ENCODE measurements at places on chromosomes 3 and 15. TPM values are rescaled to one million over a fixed set of nuclear protein-coding genes. Genes with fewer than 3 reads are reported as not detected.
A peak's percentile ranks its signal among the peaks of the same experiment; 100 is the strongest.

GRCh38 chr15:79310612-79310984, 314 bp upstream of the TMED3 start:
- H3K27ac ChIP-seq, result no peak overlapping the region
- peak overlapping the region; percentile 53 for H3K4me3 ChIP-seq
- no peaks in the 10 kb centered on the region for H3K27me3 ChIP-seq

DNA sequence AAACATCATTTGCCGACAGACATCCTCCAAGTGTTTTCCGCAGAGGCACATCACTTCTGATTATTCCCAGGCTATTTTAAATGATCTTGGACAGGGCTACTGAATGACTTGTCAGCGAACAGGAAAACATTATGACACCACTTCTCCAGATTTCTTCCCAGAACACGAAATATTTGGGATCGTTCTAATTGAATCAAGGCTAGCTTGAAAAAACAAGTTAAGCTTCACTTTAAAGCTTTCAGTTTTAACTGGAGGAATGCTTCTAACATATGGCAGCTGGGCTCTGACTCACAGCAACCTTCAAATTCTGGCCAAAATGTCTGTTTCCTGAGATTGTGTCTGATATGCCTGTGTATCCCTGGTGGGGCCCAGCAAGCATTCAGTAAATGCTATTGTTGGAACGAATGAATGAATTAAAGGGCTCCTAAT, 127.0 kb upstream of the ICE2 start:
- H3K27me3 ChIP-seq, result no peaks in the 10 kb centered on the region
- no peak overlapping the region for H3K27ac ChIP-seq
- H3K36me3 ChIP-seq, result no peaks in the 10 kb centered on the region
- DNase-seq, result no peak
- no peak overlapping the region for H3K4me3 ChIP-seq

- no peaks in the 10 kb centered on the region for H3K36me3 ChIP-seq
- H3K27me3 ChIP-seq, result peaks cover 33% of the 10 kb centered on the region
- peak; percentile 76 for DNase-seq
Observed at GRCh38 chr3:123448536-123449101, at the start of gene ADCY5. Gene ADCY5, minus strand, starts transcription at chr3:123449090. Its CDS starts 545 bp downstream, at chr3:123448545.

GRCh38 chr3:71087143-71088018, 496.1 kb downstream of the FOXP1 start:
- DNase-seq, result no peak
- H3K4me3 ChIP-seq, result no peak overlapping the region
- no peaks in the 10 kb centered on the region for H3K27me3 ChIP-seq
- no peaks in the 10 kb centered on the region for H3K36me3 ChIP-seq
- H3K27ac ChIP-seq, result no peak overlapping the region

DNA sequence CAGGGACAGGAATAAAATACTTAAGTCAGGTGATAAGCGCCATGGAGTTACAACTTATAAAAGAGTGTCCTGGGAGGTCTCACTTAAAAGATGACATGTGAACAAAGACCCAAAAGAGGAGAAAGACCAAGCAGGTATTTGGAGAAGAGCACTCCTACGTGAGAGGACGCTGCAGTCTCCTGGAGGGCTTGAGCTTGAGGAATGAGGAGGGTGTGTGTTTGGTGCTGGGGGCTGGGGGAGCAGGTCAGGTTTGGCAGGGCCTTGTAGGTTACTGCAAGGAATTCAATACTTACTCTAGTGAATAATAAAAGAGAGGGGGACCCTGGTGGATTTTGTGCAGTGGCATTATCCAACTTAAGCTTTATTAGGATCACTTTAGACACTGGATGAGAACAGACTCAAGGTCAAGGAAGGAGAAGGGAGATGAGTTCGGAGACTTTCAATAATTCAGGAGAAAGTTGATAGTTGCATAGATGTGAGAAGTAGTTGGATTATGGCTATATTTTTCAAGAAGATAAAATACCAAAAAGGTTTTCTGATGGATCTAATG, 32.4 kb downstream of the TNIK start:
- H3K4me1 ChIP-seq, result peaks cover 14% of the 10 kb centered on the region

GRCh38 chr3:72924055-72924454, 36.2 kb downstream of the GXYLT2 start:
- H3K4me1 ChIP-seq, result peaks cover 2% of the 10 kb centered on the region
- H3K4me3 ChIP-seq, result no peak overlapping the region
- H3K27me3 ChIP-seq, result no peaks in the 10 kb centered on the region
- H3K36me3 ChIP-seq, result no peaks in the 10 kb centered on the region
- H3K27ac ChIP-seq, result no peak overlapping the region
- DNase-seq, result no peak

DNA sequence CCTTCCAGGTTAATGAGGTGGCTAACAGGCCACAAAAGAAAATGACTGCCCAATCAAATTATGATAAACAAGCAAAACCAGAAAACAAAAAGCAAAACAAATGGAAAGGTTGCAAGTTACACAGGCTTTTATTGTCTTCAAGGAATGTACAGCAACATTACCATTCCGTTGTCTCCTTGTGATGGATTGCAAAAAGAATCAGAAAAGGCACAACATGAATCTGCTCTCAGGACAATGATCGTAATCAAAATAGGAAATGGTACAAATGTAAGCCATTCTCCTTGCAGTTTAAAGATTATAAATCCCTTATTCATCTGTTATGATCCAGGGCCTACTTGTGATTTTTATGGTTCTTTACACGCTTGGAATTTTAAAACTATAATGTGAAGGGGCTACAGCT, 125.8 kb downstream of the ECT2 start:
- H3K27ac ChIP-seq, result no peak overlapping the region
- DNase-seq, result no peak
- H3K4me3 ChIP-seq, result no peak overlapping the region
- H3K36me3 ChIP-seq, result no peaks in the 10 kb centered on the region
- H3K27me3 ChIP-seq, result no peaks in the 10 kb centered on the region
- H3K4me1 ChIP-seq, result peaks cover 3% of the 10 kb centered on the region

- no peaks in the 10 kb centered on the region for H3K27me3 ChIP-seq
- DNase-seq, result no peak
Observed at GRCh38 chr3:14537590-14538450, 2.3 kb downstream of the GRIP2 start.

The CISH gene
- 1.9 TPM for total RNA-seq

DNA sequence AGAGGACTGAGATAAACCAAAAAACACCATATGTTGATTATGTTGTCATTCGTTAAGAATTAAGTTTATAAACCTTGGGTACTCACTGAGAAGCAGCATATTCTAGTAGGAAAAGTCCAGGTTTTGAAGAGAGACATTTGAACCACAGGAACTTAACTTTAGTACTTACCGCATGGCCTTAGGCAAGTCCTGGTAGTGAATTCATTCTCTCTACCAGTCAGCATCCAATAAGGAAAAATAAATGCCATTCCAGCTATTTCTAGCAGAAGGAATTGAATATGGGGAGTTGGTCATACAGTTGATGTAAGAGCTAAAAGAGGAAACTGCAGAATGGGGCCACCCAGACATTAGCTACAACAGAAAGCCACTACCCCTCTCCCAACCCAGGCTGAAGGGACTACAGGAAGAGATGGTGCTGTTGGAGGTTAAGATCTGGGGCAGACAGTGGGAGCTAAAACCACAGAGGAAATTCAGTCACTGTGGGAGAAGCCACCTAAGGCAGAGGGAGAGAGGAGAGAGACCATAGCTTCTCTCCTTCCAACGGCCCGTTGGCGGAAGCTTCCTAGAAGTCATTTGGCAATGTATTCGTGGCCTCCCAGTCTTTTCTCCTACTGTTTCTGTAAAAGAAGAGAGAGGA, 133.8 kb upstream of the RARB start:
- no peak overlapping the region for H3K27ac ChIP-seq
- no peaks in the 10 kb centered on the region for H3K4me1 ChIP-seq
- no peaks in the 10 kb centered on the region for H3K36me3 ChIP-seq
- H3K4me3 ChIP-seq, result no peak overlapping the region
- DNase-seq, result no peak

GRCh38 chr3:32316976-32317375, 74.7 kb upstream of the CMTM7 start:
- H3K36me3 ChIP-seq, result no peaks in the 10 kb centered on the region
- no peaks in the 10 kb centered on the region for H3K27me3 ChIP-seq
- peaks cover 4% of the 10 kb centered on the region for H3K4me1 ChIP-seq
- H3K4me3 ChIP-seq, result no peak overlapping the region
- H3K27ac ChIP-seq, result no peak overlapping the region

The AAGAB gene
- total RNA-seq, result 52.7 TPM

- no peaks in the 10 kb centered on the region for H3K4me1 ChIP-seq
- no peak for DNase-seq
- H3K4me3 ChIP-seq, result 0 out of 2 replicates have a peak overlapping the region, but pooled peaks have one; percentile 3
- peaks cover 3% of the 10 kb centered on the region for H3K36me3 ChIP-seq
- H3K27ac ChIP-seq, result no peak overlapping the region
- peaks cover 91% of the 10 kb centered on the region for H3K27me3 ChIP-seq
Observed at GRCh38 chr3:129974833-129975704, 549 bp downstream of the TRH start.

DNA sequence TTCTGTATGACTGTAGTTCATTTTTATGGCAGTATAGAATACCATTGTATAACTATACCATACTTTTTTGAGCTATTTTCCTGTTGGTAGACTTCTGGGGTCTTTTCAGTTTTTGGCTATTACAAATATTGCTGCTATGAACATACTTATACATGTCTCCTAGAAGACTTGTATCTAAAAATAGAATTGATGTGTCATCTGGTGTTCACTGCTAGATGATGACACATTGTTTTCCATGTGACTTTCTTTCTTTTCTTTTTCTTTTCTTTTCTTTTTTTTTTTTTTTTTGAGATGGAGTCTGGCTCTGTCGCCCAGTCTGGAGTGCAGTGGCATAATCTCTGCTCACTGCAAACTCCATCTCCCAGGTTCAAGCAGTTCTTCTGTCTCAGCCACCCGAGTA, 69.8 kb downstream of the SH3GL3 start:
- H3K36me3 ChIP-seq, result no peaks in the 10 kb centered on the region
- H3K27me3 ChIP-seq, result no peaks in the 10 kb centered on the region
- H3K27ac ChIP-seq, result no peak overlapping the region
- H3K4me1 ChIP-seq, result peaks cover 3% of the 10 kb centered on the region
- DNase-seq, result no peak

DNA sequence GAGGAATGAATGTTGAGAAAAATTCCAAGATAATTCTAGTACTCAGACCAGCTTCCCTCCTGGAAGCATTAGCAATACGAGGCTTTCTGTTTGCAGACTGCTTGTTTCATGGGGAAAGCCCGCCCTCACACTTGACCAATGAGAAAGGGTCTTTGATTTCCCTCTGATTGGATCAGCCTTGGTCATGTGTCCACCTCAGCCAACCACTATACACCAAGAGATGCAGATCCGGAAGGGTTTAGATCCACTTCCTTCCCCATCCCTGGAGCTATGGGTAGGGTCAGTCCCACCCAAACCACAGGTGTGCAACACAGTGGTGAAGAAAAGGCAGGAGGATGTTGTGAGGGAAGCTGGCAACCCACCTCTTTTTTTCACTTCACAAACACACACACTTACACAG, 154.7 kb downstream of the SV2B start:
- H3K4me3 ChIP-seq, result no peak overlapping the region
- DNase-seq, result no peak
- no peaks in the 10 kb centered on the region for H3K27me3 ChIP-seq
- H3K27ac ChIP-seq, result no peak overlapping the region
- no peaks in the 10 kb centered on the region for H3K4me1 ChIP-seq

DNA sequence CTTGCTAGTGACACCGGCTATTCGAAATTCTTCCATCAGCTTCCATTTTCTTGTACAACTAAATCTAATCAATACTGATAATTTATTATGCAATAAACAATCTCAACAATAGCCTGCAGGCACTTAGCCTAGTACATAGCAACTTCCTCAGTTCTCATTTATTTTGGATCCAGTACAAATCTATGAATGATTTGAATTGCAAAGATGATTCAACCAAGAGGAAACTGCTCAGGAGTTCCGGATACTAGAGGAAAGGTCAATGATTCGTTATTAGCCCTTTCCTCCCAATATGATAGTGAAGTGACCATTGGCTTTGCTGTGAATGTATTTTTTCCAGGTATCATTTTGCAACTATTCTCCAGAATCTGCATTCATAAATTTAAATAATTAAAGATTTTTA, 827.0 kb downstream of the CADM2 start:
- no peak overlapping the region for H3K27ac ChIP-seq
- H3K4me1 ChIP-seq, result no peaks in the 10 kb centered on the region
- no peaks in the 10 kb centered on the region for H3K36me3 ChIP-seq
- no peak for DNase-seq
- peaks cover 1% of the 10 kb centered on the region for H3K27me3 ChIP-seq

DNA sequence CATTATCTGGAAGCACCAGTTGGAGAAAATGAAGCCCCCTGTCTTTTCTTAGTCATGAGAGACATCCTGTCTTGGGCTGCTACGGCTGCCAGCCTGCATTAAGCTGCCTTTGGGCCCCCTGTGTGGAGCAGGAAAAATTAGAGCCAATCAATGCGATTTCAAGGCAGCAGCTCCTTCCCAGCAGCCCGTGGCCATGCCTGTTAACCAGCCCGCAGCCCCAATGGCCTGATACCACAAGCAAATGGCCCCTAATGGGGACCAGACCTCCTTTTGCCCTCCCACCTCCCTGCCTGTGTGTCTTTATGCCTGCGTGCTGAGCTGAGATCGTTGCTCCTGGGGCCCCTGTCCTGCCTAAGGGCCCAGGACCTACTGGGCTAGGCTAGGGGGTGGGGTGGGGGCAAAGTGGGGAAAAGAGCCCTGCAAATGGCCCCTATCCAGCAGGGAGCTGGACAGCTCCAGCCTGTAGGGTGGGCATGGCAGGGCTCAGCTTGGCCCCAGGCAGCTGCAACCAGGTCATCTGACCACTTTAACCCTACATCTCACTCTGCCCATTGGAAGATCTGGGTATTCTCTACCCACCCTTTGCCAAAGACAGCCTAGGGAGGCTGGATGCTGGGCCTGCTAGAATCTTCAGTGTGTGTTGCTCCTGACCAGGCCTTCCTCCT, 53.8 kb upstream of the MRPS22 start:
- H3K27ac ChIP-seq, result no peak overlapping the region
- no peaks in the 10 kb centered on the region for H3K4me1 ChIP-seq
- H3K4me3 ChIP-seq, result no peak overlapping the region

The CRTAP gene
- total RNA-seq, result 159 TPM

DNA sequence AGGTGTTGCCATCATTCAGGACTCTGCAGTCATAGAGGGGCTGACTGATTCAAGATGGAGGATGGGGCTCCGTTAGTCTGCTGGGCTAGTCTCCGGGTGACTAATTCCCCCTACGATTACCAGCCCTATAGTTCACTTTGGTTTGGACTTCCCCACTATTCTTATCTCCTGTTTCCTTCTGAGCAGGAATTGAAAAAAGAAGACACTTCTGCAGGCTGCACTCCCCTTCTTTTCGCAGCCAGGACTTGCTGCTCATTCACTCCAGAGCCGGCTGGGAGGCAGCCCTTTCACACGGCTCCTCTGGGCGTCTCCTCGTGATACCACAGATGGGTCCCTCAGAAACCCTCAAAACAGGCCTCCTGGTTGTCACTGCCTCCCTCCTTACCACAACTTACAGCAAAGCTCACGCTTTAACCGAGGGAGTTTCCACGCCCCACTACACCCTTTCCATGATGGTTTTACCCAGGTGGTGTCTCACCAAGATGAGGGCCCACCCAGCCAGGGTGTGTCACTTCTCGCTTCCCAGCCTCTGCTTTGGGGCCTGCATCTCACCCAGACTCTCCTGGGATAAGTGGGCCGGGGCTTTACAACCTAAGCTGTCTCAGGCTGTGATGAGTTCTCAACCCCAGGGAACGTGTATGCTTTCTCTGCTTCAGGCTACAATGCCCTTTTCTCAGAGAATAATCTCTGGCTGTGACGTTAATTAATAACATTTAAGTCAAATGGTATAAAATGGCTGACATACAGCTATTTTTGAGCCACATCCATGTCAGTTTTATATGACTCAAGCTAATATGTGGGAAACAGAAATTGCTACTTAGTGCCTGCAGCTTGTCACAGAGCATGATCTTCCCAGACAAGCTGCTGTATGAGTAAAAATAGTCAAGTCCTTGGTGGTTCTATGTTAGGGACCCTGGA, 11.9 kb downstream of the CX3CR1 start:
- H3K36me3 ChIP-seq, result no peaks in the 10 kb centered on the region
- DNase-seq, result no peak
- H3K27ac ChIP-seq, result no peak overlapping the region
- no peak overlapping the region for H3K4me3 ChIP-seq

The CHRNA5 gene
- 29.3 TPM for total RNA-seq

The LMAN1L gene
- not detected for total RNA-seq
